ENCODE measurements at places on chromosomes 2 and 18. TPM values are rescaled to one million over a fixed set of nuclear protein-coding genes. Genes with fewer than 3 reads are reported as not detected.

- peak; percentile 41 for DNase-seq
Measured at GRCh38 chr2:216742411-216742810, 47.1 kb upstream of the IGFBP5 start.

DNA sequence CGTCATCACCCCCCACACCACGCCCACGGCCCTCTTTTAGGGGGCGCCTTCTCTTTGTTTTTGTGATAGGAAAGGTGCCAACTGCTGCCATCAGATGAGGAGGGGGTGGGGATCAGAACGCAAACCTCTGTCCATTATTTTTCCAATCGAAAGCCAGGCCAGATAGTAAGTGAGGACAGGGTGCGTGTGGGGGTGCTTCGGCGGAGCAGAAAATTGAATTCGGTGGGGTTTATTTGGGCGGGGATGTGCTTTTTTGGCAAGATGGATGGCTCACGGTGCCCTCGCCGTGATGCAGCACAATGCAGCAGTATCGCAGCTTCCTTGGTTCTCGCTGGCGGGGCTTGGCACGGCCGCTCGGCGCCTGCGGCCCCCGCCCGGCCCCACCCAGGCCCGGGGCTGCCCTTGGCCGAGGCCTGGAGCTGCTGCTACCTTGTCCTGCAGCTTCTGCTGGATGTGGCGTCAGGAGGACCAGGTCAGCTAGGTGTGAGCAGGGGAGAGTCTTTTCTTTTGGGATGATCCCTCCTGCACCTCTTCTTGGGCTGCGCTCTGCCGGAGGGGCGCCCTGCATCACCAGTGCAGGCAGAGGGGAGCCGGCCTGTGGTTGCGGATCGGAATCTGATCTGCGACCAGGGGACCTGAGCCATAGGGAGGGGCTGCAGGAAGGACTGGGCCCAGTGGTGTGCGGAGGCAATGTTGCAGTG lies 1.3 kb downstream of the SPTBN1 start:
- DNase-seq, result no peak

DNA sequence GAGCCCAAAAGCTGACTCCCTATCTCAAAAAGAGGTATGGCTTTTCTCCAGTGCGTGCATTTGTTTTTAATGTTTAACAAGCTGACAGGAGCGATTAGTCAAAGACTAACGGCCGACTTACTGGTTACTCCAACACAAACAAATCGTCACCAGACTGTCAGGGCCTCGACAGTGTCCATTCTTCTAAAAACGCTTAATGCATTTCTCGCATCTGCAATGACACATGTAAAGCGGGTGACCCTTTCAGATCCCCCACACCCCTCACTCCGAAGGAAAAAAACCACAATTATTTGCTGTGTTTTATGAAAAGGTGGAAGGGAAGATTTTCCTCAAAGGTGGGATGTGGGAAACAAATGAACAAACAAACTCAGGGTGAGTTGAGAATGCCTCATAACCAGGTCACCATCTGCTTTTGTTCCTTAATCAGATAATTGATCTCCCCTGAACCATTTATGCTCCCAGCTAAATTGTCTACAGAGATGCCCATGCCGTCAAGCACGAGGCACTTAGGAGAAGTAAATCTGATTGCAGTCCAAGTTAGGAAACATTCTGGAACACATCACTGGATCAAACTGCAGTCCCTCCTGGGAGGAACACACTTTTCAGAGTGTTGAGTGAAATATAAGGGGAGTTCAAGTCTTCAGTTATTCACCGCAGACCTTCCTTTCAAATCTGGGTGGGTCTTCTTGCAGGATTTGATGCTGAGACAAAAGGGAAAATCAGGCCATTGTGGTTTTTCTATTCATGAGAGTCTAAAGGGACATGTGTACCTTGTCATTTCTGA lies 340.8 kb downstream of the CMPK2 start:
- DNase-seq, result no peak

Gene MRO
- 2.9 TPM for total RNA-seq

Gene MPHOSPH10
- total RNA-seq, result 26.9 TPM

- DNase-seq, result no peak
Measured at GRCh38 chr2:240705204-240705791, 13.6 kb downstream of the AQP12A start.

DNA sequence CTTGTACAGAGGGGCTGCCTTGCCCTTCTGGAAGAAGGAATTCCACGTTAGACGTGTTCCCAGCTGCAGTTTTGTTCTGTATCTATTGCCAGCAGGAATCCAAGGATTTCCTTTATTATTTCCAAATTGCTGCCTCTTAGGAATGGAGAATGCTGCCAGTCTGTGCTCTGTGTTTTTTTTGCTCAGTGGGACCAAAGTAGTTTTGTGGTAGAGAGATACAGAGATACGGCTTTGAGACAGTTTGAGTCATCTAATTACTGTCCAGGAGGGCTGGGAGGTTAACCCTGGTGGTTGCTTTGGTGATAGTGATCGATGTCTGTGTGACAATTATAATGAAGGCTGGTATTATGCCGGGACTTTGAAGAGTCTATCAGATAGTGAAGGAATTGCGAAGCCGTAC lies 26.3 kb downstream of the ASAP2 start:
- no peak for DNase-seq

Gene RND3
- total RNA-seq, result 225 TPM

Gene ACP1
- 51.3 TPM for total RNA-seq

GRCh38 chr2:197090742-197091367 lies 164.3 kb upstream of the PGAP1 start:
- no peak for DNase-seq

- no peak for DNase-seq
Measured at GRCh38 chr2:69686813-69687212, 43.3 kb upstream of the AAK1 start.

DNA sequence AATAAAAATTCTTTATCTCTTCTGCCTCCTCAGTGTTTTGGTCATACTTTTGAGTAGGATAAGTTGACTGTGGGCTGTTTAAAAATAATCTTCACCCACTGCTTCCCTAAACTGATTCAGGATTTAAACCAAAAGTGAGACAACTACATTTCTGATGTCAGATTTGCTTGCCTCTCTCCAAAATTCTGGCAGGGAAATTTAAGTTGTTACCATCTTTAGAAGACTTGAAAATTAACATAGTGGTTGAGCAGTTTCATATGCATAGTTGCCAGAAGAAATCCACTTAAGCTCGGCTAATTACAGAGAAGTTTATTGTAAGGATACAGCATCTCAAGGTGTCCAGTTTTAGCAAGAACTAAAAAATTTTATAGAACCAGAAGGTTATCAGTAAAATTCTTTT lies 57.0 kb downstream of the MAIP1 start:
- DNase-seq, result no peak

DNA sequence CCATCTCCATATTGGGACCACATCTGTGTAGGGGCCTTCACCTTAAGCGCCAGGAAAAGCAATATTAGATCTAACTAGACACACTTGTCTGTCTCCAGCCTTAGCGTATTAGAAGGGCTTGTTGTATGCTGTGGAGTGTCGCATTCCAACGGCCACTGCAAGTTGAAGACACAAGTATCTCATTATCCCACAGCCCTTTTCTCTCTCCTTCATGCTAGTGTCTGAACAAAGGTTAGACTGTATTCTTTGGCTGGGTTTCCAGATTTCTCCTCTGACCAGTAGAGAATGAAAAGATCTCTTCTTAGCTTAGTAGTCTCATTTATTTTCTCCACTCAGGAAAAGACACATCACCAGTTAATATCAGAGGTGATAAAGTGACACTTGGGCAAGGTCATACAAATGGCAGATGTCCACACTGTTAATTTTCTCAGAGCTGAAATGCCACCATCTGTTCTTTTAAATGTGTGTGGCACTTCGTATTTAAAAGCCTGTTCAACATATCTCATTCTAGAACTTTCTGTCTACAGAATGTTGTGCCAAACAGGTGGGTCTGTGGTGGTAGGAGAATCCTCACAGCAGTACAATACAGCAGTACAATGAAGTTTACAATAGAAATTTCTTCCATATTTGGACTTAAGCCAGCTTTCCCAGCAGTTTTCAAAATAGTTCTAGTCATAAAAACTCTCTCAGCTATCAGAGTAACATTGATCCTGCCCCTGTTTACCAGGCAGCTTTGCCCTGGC lies 94.0 kb upstream of the ITGA6 start:
- no peak for DNase-seq

- DNase-seq, result no peak
Measured at GRCh38 chr18:79693561-79694205, 14.1 kb downstream of the CTDP1 start.

GRCh38 chr2:240596080-240596460 lies 9.5 kb downstream of the CAPN10 start:
- no peak for DNase-seq

DNA sequence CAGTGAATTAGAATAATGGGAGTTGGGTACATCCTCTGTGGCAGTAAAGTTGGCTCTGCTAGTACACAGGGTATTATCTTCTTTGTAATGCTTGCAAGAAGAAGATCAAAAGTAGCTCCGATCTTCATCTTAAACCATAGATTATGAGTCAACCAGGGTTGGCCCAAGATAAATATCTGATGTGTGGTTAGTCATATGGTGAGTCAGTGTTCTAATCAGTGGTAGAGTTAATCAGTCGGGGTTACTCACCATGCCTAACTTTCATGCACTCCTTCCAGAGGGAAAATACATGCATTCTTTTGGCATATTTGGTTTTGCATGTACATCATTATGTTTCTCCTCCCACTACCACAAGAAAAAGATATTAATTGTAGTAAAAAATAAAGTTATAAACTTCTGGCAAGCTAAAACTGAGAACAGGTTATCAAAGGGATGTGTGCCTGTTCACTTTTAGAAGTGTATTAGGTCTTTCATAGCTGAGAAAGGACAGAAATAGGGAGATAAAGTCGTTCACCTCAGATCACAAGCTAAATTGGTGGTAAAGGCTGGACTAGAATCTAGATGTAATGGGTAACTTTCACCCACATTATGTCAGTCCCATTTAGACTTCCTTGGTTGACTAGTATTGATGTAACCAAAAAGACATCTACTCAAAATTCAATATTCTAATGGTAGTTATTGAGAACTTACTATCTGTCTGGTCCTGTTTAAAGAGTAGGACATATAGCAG lies 684.4 kb downstream of the IRS1 start:
- no peak for DNase-seq

DNA sequence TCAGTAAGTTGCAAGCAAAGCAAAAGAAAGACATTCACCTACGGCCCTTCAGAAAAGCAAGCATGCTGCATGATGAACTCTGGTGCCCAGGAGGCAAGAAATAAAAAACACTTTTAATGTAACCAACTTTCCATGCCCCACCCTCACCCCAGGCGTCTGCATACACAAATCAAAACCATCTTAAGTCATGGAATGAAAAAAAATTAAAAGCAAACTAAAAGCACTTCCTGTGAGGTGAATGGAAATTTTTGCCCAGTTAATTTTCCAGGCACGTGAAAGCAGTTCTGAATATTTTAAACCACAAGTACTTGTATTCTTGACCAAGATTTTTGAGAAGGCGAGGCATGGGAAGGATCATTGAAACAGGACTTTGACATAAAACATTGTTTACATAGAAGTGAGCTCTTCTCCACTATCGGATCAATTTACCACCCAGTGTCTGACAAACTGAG lies 2.5 kb upstream of the ICOS start:
- DNase-seq, result no peak

DNA sequence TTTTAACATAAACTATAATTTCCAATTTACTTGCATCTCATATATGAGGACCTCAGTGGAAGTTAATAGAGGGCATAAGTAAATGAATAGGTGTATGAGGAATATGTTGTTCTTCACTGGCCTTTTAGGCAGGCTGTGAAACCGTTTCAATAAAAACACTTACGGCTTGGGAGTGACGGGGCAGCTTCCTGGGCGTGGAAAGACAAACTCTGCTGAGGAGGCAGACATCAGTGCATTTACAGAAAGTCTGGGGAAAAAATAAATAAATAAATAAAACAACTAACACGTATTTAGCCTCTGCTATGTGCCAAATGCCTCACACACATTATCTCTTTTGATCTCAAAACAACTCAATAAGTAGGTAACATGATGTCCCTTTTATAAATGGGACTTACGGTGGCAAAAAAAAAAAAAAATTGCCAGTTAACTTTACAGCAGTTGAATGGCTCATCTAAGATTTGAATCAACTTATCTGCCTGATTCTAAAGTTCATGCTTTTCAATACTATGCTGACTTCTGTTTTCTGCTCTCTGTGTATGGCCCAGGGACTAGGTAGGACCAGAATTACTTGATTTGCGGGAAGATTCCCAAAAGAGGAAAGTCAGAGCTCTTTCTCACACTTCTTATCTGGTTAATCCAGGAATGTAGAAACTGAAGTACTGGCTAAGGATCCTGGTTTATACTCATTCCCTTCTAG lies 77.5 kb upstream of the LRATD1 start:
- DNase-seq, result no peak

Gene FSIP2
- 0.29 TPM for total RNA-seq

Gene IL37
- not detected for total RNA-seq

Gene SULT6B1
- total RNA-seq, result not detected

GRCh38 chr2:9002637-9003365 lies 683 bp downstream of the MBOAT2 start:
- no peak for DNase-seq

DNA sequence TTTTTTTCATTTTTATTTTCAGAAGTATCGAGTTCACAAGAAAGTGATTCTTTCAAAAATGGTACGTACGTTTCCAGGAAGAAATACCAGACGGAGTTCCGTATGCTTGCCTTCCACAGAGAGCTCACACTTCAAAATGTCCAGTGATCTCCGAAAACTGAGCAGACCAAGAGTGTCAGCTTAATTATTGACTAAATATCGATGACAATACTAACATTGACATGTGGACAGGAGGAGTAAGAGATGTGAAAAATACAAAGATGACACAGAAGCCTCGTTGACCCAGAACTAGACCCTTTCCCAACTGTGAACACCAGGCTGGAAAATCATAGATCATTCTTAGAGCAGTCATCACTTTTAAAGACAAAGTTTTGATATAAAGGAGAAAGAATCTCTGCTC lies 440.0 kb upstream of the POU3F3 start:
- no peak for DNase-seq

Gene ADGRF3
- total RNA-seq, result 0.19 TPM

Gene STPG4
- not detected for total RNA-seq

- DNase-seq, result no peak
Measured at GRCh38 chr2:144519934-144520731, at the start of gene ZEB2. TSS of gene ZEB2 (minus strand) at chr2:144520119. CDS start at chr2:144517350, 2,769 bp downstream.

DNA sequence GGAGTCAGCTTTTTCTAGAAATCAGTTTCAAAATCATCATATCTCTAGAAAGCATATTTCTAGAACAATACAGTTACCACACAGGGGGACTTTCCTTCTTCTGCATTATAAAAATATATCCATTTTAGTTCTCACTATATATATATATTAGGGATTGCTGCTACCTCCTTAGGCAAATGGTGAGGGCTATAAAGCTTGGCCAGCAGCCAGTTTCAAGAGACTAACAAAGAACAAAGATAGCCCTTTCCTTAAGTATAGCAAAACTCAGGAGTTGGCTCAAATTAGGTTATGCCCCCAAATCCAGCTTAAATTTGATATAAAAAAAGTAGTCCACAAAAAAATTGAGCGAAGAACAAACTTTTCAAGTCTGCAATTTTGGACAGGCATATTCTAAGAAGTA lies 70.0 kb downstream of the EIF2AK3 start:
- DNase-seq, result no peak
